CD4-positive, alpha-beta T cell treated with Interleukin-15 for 1 hour (primary cell): ENCODE measurements at places on chromosomes 4 and X.

GRCh38 chrX:10654960-10655359 lies 34.6 kb upstream of the MID1 start:
- DNase-seq: no peak

DNA sequence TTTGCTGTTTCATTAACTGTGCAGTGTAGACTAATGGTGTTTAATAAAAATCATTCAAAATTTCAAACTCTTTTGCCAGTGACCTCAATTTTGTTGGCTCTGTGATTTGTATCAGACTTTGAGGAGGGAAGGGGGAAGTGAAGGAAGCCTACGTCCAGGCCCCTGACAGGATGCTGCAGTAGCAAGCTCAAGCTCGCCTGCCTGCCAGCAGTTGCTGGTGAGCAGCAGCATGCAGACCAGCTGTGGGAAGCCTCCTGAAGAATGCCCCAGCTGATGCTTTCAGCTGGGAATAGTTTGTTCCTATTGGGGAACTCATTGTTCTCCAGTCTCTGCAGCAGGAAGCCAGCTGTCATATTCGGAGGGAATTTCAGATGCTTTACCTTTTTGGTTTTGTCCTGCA lies 495.2 kb downstream of the AFF2 start:
- DNase-seq: no peak

- DNase-seq: no peak
Measured at GRCh38 chr4:21728304-21728703, 220.3 kb downstream of the KCNIP4 start.

DNA sequence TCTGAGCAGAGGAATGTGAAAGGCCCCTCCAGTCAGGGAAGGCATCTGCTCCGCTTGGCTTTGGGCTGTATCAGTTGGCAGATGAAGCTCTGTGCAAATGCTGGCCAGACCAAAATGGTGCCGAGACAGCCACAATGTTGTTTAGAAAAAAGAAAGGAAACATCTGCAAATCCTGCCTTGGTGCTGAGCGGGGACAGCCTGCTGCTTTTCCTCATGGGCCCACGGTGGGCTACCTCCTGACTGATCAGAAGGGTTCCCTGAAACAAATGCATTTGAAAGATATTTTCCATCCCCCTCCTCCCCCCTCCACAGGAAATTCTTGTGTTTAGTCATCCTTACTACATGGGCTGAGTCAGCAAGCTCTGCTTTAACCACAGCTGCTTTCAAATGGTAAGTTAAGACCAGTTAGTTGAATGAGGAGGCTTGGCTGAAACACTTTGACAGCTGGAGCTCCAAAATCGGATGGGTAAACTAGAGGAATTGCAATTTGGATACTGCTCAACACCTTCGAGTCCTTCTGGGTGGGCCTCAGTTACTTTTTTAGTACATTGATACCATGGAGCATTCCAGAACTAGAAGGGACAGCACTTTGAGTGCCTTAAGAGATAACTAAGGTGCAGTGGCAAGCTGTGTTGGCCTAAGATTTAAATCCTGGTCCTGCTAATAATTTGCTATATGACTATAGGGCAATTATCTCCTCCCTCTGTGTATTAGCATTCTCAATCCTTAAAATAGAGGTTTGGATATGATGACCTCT lies 36.0 kb downstream of the PLAC1 start:
- no peak for DNase-seq

GRCh38 chr4:100511896-100512295 lies 5.9 kb downstream of the EMCN start:
- no peak for DNase-seq

DNA sequence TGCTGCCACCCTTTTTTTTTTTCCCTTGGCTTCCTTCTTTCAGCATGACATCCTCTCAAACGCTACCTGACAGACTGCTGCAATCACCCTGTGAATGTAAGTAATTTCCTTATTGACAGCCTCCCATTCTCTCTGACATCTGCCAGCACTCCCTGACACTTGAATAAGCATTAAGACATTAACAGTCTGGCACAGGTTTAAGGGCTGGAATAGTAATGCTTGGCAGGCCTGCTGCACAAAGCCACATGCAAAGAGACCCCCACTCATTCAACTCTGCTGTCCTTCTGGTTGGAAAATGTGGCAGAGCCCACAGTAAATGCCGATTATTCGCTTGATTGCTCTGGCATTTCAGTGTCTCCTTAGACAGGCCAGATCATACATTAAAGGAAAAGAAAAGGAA lies 28.1 kb upstream of the RASGEF1B start:
- DNase-seq: no peak

- no peak for DNase-seq
Measured at GRCh38 chrX:681989-682388, 51.4 kb downstream of the SHOX start.

GRCh38 chr4:149676076-149676475 lies 139.6 kb downstream of the IQCM start:
- no peak for DNase-seq

GRCh38 chr4:80099671-80100070 lies 26.6 kb upstream of the ANTXR2 start:
- DNase-seq: no peak

DNA sequence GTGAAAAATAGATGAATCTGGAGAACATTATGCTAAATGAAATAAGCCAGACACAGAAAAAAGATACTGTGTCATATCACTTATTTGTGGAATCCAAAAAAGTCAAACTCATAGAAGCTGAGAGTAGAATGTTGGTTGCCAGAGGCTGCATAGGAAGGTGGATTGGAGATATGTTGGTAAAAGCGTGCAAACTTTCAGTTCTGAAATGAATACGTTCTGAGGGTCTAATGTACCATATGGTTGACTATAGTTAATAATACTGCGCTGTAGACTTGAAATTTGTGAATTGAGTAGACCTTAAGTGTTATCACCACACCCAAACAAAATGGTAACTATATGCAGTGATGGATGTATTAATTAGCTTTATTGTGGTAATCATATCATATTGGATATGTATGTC lies 45.0 kb upstream of the UPRT start:
- no peak for DNase-seq

DNA sequence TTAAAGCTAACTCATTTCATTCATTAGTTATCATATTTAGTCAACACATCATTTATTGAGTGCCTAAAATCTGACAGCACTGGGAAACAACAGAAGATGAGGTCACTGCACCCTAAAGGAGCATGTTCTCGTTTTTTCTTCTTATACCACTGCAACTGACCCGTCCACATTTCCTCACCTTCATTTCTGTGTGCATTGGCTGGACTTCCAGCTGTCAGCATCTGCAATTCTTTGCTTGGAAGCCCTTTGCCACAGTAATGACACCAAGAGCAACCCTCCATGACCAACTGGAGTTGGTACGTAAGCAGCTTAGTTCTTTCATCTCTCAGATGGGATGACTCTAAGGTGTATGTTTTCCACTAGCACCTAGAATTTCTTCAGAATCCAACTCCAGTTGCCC lies 13.2 kb downstream of the SHROOM3 start:
- DNase-seq: no peak

DNA sequence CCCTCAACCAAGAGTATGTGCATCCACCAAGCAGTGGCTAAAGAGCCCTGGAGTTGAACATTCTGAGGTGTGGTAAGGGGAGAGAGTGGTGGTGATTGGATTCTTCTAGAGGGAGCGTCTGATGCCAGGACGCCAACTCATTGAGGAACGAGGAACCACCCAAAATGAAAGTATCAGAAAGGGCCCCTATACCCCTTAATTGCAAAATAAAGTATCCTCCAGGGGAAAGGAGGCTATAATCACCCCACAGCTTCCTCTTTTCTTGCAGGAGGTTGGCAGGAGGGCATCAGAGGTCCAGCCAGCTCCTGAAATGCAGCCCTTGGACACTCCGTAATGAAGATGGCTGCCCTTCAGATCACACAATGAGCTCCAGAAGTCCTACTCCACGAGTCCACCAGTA lies 5.3 kb upstream of the KIAA1210 start:
- no peak for DNase-seq

DNA sequence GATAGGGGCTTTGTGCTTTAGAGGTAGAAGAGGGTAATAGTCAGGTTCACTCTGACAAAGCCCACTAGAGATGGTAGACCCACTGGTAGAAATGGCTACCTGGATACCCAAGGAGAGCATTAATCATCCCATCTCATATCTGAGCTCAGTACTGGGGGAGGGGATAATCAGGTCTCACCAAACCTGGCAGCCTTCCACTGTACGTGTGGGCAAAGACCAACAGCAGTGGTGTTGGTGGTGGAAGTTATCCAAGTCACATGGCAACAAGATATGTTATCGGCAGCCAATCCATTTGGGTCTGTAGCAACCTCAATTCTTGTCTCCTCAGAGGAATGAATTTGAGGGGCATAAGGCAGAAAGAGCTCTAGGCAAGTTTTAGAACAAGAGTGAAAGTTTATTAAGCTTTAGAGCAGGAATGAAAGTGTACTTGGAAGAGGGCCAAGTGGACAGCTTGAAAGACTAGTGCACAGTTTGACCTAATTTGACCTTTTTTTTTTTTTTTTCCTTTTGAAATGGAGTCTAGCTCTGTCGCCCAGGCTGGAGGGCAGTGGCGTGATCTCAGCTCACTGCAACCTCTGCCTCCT lies 67.0 kb upstream of the CXCL13 start:
- DNase-seq: no peak

- DNase-seq: no peak
Measured at GRCh38 chrX:17814557-17814956, 46.5 kb downstream of the RAI2 start.

- DNase-seq: no peak
Measured at GRCh38 chrX:32195611-32196010, 1015.7 kb downstream of the DMD start.

DNA sequence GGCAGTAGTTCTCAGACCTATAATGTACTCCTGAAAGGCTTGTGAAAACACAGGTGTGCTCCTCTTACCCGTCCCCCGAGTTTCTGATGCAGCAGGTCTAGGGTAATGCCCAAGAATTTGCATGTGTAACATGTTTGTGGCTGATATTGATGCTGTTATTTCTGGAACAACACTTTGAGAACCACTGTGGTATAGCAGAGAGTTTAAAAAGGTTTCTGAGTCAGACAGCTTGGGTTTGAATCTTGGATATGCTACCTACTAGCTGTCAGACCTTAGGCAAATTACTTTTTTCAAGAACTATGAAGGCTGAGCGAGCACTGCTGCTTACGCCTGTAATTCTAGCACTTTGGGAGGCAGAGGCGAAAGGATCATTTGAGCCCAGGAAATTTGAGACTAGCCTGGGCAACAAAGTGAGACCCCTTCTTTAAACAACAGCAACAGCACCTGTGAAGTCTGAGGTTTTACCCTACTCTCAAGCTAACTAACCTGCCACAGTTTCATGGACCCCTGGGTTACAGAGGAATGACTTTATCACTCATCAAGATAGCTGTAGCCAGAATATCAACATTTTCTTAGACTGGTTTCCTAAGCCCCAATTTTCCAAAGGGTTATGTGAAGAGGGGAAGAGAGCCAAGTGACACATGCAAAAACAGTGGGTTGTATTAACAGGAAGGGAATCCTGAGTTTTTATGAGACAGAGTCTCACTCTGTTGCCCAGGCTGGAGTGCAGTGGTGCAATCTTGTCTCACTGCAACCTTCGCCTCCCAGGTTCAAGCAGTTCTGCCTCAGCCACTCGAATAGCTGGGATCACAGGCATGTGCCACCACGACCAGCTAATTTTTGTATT lies 5.1 kb downstream of the AFF1 start:
- peak; percentile 40 for DNase-seq

GRCh38 chr4:175460414-175460813 lies 351.6 kb downstream of the GPM6A start:
- DNase-seq: no peak

GRCh38 chr4:163042306-163042705 lies 124.4 kb downstream of the NAF1 start:
- no peak for DNase-seq

- no peak for DNase-seq
Measured at GRCh38 chr4:98793658-98794057, 135.2 kb upstream of the TSPAN5 start.

DNA sequence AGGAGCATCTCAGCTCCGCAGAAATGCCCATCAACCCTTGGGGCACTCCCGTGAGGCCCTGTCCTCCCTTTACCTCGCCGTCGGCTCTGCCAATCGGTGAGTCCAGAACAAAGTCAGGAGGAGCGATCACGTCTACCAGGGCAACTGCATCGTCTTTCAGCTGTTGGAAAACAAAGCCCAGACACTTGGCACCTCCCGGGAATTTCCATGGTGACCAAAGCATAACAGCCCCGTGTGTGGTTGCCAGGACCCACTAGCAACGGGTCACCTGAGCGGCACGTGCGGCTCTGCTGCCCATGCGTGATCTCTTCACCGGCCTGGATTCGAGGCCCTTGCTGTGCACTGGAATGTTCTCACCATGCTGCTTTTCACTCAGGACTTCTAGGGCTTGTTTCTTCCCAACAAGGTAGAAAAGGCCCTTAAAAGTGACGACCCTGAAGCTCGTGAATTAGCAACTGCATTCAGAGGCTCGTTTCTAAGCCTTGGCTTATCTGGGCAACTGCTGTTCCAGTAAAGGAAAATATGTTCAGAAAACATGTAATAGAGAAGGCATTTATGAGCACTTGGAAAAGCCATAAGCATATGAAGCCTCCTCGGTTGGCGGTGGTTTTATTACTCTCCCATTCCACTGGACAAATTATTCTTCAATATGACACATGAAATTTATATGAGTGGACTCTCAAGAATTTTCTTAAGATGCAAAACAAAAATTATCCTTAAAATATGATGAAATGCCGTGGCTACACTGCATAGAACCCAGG lies 69.5 kb downstream of the ACOX3 start:
- no peak for DNase-seq

- no peak for DNase-seq
Measured at GRCh38 chrX:10851809-10852208, 231.4 kb upstream of the MID1 start.

DNA sequence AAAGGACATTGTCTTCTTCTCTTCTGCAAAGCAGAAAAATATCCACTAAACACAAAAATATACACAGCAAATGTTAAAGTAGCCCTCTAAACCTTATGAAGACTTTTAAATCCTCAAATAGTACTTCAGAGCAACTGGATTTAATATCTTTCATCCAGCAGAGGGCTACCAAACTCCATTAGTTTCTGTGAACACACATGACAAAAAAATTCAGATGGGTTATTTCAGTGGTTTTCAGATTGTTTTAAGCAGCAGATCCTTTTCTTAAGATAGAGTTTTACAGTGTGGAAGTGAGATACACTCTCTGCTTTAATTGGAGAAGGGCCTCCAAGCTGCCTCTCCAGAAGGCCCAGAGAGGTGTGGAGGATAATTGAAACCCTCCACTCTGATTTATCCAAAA lies 56.7 kb downstream of the ANK2 start:
- DNase-seq: no peak

DNA sequence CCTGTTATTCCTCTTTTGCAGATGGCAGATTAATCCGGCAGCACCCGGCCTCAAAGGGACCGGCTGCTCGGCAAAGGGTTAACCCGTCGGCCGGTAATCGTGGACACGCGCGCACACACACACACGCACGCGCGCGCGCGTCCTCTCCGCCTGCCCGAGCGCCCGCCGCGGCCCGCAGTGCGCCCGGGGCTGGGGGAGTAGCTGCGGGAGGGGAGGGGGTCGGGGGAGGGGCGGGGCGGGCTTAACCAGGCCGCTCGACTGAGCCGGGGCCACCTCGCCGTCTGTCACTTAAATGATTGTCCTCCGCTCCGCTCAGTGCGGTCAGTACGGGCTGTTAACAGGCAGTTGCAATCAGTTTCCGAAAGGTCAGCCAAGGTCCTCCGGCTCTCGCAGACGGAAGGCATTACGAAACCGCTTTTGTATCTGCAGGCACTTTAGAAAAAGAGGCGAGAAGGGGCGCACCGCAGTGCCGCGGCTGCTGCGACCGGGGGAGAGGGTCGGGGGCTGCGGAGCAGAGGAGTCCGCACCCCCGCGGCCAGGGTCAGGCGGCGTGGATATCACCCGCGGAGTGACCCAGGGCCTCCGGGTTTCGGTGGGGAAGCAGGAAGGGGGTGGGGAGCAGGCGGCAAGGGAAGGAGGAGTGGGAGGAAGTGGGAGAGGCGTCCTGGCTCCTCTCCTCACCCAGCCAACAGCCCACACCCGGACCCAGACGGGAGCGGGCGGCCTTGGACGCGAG lies 57.3 kb upstream of the BCOR start:
- DNase-seq: no peak
